ENCODE measurements at places on chromosomes 1 and 21.

GRCh38 chr1:225923381-225923691, 714 bp downstream of the PYCR2 start:
- DNase-seq = no peak

GRCh38 chr1:117346206-117346928, 20.9 kb upstream of the MAN1A2 start:
- DNase-seq = no peak

DNA sequence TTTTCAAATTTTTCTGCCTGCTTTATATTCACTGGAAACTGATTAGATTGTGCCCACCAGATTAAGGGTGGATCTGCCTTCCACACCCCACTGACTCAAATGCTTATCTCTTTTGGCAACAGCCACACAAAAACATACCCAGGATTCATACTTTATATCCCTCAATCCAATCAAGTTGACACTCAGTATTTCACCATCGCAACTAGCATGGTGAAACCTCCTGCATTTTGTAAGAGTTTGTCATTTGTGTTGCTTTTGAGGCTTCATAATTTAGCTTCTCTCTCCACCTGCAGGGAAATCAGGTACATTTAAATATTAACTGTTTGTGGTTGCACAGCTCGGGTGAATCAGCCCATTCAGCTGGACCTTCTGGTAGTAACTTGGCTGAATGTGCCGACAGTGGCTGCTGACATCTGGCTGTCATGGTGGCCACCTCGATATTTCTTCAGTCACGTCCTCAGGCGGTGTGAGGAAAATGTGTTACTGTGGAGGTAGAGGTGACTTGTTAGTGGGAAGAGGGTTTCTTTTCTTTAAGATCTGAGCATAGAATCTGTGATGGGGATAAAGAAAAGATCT, 224.0 kb downstream of the PTBP2 start:
- DNase-seq = no peak

- DNase-seq = no peak
These were observed 33.9 kb upstream of the COL6A2 start for GRCh38 chr21:46063734-46064680.

DNA sequence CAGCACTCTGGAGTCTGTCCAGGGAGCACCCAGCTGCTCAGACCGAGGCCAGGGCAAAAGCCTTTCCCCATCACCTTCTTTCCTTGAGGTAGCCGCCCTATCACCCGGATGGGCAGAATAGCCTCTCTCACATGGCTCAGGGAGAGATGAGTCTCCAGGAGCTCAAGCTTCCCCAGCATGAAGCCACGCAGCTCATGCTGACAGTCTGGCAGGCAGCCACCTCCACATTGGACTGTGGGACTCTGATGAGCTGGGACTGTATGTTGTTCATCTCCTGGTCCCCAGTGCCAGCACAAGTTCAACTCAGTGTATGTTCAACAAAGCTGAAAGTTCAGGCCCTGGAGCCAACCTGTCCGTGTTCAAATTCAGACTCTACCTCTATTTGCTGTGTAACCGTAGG, 75.2 kb upstream of the ZC3H12A start:
- DNase-seq = no peak

- DNase-seq = no peak
These were observed 142.4 kb downstream of the TLR5 start for GRCh38 chr1:223000632-223001031.

DNA sequence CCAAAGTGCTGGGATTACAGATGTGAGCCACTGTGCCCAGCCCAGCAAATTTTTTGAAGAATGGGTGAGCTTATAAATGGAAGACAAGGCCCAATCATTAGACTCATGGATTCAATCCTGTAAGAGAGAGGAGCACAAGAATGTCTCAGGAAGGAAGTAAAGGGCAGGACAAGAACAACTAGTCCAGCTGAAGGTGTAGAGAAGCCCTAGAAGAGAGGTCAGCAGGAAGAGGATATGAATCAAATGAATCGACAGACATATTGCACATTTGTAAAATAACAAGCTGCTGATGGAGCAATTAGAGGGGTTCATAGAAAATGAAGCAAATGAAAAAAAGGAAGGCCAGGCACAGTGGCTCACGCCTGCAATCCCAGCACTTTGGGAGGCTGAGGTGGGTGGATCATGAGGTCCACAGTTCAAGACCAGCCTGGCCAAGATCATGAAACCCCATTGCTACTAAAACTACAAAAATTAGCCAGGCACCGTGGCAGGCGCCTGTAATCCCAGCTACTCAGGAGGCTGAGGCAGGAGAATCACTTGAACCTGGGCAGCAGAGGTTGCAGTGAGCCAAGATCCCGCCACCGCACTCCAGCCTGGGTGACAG, 74.9 kb downstream of the MIS18A start:
- DNase-seq = no peak
